ENCODE measurements at places on chromosomes 12 and 14.

DNA sequence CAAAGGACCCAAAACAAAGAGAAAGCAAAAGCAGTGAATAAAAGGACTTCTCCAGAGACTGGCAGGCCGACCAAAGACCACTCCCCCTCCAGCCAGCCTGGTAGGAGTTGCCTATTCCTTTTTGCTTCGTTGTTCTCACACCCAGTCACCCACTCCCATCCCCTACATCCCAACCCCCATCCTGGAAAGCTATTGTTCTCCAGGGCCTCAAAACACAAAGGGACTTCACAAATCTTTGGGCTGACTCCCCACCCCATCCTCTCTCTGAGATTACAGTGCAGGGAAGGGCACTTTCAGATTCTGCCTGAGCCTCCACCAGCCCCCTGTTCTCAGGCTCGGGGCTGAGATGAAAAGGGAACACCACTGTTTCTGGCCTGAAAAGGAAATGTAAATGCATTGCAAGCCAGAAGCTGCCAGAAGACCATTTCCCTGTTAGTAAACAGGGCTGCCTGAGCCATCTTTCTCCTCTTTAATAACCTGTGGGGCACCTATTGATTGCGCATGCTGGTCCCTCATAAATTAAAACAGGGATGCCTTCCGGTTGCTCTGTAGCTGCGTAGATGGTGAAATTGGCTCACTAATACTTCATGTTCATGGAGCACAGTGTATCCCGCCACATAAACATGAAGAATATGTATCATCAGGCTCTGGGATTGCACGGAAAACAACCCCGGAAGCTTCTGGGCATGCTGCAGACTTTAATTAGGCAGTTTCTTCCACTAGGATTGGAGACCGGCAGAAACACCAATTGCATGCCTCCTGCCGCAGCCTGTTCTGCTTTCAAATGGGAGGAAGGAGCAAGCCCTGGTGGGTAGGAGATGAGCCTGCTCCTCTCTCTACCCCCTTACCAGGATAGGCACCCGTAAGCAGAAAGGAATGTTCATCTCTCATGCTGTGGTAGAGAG, 130.3 kb upstream of the FUT8 start:
- DNase-seq = no peak

DNA sequence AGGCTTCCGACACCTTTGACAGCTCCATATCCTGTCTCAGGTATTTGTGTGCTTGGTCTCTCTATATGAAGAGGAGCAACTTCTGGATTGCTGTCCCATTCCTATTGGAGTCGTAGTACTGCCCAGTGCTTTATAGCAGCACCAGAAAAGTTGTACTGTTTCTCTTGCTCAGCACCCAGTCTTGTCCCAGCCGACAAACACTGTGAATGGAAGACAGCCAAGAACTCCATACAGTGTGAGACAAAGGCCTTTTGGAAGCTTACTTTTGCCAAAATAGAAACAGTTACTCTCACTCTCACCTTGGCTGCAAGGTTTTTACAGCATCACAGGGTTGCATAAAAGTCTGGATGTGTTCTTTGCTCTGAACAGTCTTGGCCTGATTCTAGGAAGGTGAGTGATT, 105.3 kb downstream of the TGFB3 start:
- no peak for DNase-seq

- no peak for DNase-seq
Observed at GRCh38 chr12:7143564-7143963, 13.4 kb downstream of the CLSTN3 start.

- DNase-seq = no peak
Observed at GRCh38 chr12:81450920-81451739, 308.0 kb downstream of the PPFIA2 start.

- no peak for DNase-seq
Observed at GRCh38 chr12:98319716-98320425, 195.5 kb upstream of the TMPO start.

- no peak for DNase-seq
Observed at GRCh38 chr12:38838056-38838850, 67.1 kb downstream of the CPNE8 start.

DNA sequence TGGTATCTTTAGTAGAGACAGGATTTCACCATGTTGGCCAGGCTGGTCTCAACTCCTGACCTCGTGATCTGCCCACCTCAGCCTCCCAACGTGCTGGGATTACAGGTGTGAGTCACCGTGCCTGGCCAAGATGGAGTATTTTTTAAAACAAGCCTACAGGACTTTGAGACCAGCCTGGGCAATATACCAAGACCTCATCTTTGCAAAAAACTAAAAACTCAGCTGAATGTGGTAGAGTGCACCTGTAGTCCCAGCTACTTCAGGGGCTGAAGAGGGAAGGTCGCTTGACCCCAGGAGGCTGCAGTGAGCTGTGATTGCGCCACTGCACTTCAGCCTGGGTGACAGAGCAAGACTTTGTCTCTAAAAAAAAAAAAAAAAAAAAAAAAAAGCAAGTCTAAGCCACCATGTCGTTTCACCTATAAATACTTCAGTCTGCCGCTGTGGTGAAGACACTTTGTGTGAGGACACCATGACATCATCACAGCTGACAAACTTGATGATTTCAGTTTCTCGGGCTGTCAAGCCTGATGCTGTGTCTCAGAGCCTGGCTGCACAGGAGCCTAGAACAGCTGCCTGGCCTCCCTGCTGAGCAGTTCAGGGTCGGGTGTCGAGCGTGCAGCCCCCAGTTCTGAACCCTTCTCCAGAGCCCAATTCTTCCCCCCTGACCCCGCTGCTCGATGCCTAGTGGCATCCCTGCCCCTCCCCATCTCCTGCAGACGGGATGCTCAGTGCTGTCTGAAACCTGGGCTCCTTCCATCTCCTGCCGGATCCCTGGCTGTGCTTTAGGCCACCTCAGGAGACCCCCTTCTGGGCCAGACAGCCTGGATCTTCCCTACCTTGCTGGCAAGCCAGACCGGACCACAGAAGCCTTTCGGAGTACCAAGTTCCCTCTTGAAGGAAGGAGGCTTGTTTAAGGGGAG, 119.2 kb upstream of the EVL start:
- DNase-seq = no peak

GRCh38 chr12:105296116-105297089, 34.1 kb upstream of the C12orf75 start:
- no peak for DNase-seq

- no peak for DNase-seq
Observed at GRCh38 chr12:115232455-115233156, 548.6 kb upstream of the TBX3 start.

- DNase-seq = no peak
Observed at GRCh38 chr14:44896275-44897040, 65.3 kb downstream of the KLHL28 start.

DNA sequence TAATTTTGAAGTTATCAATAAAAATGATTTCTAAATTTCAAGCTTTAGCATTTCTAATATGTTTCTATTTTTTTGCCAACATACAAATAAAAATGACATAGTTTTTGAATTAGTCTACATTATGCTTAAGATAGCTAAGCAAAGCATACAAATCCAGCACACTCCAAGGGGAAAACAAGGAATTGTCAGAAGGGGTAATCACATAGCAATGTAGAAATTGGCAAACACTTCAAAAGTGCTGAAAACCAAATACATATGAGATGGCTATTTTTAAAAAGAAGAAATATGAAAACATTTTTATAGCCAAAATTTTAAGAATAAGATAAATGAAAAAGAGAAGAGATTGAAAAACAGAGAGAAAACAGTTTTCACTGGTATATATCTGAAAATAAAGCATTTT, 308.0 kb downstream of the SLC6A15 start:
- no peak for DNase-seq

- no peak for DNase-seq
Observed at GRCh38 chr12:15468911-15469310, 146.6 kb downstream of the PTPRO start.

DNA sequence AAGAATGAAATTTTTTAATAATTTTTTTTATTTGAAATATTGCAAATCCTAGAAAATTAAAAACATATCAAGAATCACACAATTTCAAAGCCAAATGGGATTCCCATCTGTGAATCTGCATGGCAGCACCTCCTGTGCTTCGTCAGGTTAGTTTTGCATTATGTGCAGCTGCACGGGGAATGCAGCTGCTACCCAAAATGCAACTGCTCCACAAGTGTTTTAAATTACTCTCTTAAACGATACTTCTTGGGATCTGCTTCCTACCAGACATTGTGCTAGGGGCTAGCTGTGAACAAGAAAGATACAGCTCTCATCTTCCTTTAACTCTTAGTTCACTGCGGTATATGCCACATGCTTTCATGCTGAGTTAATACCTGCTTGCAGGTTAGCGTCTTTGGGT, 154.2 kb downstream of the CRADD start:
- no peak for DNase-seq

DNA sequence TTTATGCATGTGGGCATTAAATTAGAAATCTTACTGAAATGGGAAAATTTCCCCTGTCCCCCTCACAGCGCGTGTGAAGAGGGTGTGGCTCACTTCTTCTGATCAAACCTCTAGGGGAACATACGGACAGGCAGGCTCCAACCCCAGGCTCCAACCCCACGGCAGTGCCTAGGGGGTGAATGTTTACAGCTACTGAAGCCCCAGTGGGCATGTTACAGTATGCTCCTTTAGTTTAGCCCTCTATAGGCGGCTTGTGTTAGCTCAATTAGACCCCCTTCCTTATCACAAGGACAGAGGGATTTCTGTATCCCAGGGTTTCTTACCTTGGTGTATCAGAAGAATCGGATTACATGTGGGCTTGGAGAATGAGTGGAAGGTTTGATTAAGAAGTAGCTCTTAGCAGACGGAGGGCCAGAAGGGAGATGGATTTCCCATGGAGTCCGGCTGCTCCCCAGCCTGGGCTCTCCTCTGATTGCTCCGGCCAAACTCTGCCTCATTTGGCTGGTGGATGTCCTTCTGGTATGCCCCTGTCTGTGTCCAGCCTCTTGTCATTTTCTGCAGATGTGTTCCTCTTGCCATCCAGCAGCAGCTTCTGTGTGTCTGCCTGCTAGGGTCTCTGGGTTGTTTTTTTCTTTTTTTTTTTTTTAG, 223.7 kb downstream of the TMTC2 start:
- DNase-seq = no peak

GRCh38 chr12:126506426-126507182, 1441.4 kb downstream of the AACS start:
- DNase-seq = no peak

- no peak for DNase-seq
Observed at GRCh38 chr12:132354982-132355680, 25.7 kb upstream of the GALNT9 start.

DNA sequence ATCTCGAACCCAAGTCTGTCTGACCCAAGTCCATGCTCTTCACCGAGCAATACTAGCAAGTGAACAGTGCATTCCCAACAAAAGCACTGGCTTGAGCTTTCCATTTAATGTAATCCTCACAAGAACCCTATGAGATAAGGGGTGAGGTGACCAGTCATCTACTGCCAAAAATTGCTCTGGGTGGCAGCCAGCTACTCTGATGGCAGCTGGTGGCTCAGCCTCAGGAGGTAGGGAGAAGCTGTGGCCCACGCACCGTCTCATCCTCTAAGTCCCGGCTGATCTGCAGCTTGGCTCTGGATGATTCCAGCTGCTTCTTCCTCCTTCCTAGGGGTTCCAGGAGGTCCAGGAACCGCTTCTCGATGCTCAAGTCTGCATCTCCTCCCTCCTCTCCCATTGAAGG, 75.2 kb downstream of the PLEKHG3 start:
- DNase-seq = no peak

GRCh38 chr14:93146119-93146518, 30.4 kb upstream of the ITPK1 start:
- no peak for DNase-seq

DNA sequence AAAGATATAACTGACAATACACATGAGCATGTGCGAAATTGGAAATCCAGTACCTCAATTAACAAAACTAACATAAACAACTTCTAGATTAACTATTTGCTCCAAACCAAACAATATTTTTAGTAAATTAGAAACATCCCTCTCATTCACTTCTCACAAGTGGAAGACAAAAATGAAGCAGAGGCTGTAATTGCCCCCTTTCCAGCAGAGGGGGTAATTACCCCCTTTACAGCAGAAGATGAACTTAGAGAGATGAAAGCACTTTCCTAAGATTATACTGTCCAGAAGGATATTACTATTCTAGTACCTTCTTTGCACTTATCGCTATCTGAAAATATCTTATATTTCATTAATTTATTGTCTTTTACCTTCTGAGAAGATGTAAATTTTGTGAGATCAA, 1025.2 kb downstream of the FSCB start:
- no peak for DNase-seq

Measured in activated CD4-positive, alpha-beta T cell treated with anti-CD3 and anti-CD28 coated beads for 24 hours (primary cell).